Suppressor macrophage (primary cell): ENCODE measurements at places on chromosomes 5 and 9.

DNA sequence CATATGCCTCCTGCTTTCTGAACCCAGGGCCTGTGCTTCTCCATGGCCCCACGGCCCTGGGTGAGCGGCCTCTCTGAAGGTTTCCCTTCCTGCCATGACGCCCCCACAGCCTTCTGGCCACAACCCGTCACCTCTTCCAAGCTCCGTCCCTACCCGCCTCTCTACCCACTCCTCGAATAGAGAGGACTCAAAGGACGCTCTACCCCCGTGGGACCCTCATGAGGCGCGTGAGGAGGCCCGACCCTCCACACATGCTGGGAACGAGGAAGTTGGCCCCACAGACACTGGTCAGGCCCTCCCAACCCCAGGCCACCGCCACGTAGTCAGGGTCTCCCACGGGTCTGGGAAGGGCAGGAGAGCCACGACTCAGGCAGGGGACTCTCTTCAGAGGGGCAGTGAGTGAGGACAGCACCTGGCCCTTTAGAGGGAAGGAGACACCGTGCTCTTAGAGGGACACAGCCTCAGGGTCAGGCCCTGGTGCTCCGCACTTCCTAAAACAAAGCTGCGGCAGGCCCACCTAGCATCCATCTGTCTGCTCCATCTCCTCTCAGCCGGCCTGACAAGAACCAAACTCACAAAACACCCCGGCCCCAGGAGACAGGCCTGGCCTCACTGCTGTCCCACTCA, 5.3 kb downstream of the BRD3 start:
- DNase-seq: no peak

DNA sequence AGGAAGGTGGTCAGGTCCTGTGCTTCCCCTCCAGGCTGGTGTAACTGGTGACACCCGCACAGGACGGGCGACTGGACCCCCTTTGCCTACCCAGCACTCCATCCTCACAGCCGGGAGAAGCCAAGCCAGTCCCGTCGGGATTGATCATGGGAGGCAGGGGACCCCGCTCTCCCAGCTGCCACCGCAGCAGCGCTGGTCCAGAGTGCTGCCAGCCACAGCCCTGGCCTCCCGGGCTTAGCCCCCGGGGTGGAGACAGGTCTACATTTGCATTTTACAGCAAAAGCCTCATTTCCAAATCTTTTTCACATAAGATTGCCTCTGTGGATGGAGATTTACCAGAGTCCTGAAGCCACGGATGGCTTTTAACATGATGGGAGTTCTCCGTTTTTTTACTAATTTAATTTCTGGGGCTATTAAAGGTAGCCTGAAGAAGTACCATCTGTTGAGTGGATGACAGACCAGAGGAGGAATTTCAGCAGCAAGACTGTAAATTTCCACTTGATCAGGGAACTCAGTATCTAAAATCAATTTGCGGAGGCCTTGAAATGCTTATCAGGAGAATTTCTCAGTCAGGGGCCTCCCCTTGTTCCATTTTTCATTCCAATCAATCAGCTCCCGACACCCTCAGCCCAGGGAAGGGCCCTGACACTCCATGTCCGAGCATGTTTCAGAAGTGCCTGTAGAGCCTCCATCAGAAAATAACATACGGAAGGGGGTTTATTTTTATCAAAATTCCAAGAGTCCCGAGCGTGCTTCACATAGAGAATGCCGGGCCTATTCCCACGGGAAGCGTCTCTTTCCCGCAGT, 80.6 kb downstream of the OLFM1 start:
- DNase-seq: no peak

DNA sequence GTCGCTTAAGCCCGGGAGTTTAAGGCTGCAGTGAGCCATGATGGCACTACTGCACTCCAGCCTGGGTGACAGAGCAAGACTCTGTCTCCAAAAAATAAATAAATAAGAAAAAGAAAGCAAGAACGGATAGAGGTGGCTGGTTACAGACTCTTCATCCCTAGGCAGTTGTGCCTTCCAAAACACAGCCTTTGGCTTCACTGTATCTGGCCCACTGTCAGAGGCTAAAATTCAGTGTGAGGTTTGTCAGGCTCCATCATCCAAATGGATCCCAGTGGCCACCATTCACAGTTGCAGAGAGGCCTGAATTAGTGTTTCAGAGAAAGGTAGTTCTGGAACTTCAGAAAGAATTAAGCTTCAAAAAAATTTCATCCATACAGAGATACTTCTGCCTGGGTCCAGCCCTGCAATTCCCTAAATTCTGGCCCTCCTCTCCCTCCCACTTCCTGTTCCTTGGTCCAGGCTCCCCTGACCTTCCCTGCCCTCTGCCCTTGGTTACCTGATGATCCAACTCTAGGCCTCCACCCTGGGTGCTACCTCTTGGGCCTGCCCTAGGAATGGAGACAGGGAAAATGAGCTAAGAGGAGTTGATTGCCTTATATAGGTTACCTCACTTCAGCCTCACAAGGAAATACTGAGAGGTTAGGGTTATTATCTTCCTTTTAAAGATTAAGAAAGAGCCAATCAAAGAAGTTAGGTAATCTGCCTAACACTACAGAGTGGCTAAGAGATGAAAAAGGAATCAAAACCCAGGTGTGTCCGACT, 97.2 kb upstream of the SLC44A1 start:
- DNase-seq: no peak

- no peak for DNase-seq
These were observed 76.2 kb downstream of the SNX18 start for GRCh38 chr5:54593779-54594178.
